RKO (cell line): ENCODE measurements at places on chromosomes 11 and 22.
A peak's percentile ranks its signal among the peaks of the same experiment; 100 is the strongest.

DNA sequence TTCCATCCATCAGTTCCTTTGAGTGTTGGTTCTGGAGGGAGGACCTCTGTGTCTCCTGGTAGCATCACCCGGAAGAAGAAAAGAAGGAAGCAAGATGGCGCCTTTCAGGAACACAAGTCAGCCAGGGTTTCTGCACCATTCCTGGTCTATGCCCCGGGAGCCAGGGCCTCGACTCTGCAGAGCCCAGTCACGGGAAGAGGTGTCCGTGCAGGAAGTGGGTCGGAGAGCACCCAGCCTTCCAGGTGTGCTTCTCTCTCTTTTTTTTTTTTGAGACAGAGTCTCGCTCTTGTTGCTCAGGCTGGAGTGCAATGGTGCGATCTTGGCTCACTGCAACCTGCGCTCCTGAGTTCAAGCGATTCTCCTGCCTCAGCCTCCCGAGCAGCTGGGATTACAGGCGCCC is 21.2 kb downstream of the MRPL21 start:
- DNase-seq, result no peak

DNA sequence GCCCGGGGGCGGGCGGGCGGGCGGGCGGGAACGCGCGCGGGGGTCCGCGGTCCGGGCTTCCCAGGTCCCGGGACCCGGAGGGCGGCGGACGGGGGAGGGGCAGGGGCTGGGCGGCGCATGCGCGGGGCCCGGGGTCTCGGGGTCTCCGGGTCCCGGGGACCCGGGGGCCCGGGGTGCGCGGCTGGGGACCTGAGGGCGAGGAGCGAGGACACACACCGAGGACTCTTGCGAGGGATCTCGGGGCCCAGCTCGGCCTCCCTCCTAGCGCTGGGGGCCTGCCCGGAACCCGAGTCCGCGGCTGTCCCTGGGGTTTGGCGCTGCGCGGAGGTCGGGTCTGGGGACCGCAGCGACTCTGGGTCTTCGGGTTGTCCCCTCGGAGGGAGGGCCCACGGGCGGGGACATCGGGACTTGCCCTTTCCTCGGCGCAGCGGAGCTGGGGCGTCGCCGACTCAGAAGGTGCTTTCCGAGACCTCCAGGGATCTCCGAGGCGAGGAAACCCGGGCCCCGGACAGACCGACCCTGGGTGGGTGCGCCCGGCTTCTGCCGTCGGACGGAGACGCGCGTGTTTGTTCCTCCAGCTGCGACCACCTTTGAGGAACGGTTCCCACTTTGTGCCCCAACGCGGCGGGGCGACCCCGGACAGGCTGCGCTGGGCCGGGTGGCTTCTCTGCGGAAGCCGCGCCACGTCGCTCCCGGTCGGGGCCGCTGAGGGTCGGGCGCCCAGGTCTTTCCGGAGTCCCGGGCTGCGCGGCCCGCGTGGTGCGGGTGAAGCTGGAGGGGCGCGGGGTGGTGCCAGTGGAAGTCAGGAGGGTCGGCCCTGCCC is 540 bp downstream of the PPARA start:
- DNase-seq, result peak; percentile 30

- DNase-seq, result no peak
Measured at GRCh38 chr11:75812542-75813040, 2.4 kb upstream of the UVRAG start.

DNA sequence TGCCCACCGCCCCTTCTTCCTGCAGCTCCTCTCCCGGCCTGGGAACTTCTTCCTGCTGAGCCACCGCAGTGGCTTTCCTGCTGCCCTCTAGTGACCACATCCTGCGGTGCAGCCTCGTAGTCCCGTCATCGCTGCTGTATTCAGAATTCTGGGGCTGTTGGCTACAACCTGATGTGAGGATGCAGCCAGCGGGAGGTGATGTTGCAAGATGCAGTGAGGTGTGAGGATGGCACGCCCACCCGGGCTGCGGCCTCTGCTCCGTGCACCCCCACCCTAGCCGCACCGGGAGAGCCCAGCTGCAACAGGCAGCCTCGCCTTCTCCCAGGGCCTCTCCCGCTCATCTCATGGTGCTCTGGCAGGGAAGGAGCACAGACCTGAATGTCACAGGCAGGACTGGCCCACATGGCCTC is 10.1 kb downstream of the CHST1 start:
- DNase-seq, result peak; percentile 52

GRCh38 chr22:31130873-31131272 is 8.1 kb downstream of the INPP5J start:
- DNase-seq, result no peak

DNA sequence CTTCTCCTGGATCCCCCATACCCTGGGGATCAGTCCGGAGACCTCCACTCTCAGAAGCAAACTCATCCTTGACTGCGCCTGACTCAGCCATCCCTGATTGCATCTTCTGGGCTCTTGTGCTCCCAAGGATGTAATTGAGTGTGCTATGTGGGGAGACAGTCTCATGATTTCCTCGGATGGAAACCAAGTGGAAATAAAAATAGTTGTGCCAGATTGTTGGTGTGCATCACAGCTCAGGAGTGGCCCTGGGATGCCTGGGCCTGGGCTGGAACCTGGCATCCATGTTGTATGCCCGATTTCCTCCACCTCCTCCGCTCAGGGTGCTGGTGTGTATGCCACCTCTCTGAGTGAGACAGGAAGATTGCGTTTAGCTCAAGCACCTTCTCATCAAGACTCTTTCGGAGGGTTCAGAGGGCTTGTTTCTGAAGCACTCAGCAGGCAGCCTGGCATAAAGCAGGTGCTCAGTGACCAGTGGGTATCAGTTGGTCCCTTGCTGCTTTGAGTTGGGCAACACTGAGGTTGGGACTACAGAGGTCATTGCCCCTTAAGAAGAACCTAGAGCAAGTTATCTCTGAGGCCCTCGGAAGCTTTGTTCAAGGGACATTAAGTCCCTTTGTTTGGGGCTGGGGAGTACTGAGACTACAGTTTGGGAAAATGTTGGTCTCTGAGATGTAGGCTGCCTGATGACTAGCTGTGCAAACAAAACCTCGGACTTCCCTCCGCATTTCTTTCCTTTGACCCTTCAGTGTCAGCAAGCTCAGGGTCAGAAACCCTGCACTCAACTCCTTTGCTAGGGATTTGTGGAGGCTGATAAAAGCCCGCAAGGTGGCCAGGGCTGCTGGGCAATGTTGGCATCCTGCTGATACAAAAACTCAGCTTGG is 24.8 kb upstream of the MICAL2 start:
- DNase-seq, result no peak
